CD4-positive, alpha-beta T cell treated with Interleukin-1 beta for 1 hour (primary cell): ENCODE measurements at places on chromosomes 4 and X.
A peak's percentile ranks its signal among the peaks of the same experiment; 100 is the strongest.

DNA sequence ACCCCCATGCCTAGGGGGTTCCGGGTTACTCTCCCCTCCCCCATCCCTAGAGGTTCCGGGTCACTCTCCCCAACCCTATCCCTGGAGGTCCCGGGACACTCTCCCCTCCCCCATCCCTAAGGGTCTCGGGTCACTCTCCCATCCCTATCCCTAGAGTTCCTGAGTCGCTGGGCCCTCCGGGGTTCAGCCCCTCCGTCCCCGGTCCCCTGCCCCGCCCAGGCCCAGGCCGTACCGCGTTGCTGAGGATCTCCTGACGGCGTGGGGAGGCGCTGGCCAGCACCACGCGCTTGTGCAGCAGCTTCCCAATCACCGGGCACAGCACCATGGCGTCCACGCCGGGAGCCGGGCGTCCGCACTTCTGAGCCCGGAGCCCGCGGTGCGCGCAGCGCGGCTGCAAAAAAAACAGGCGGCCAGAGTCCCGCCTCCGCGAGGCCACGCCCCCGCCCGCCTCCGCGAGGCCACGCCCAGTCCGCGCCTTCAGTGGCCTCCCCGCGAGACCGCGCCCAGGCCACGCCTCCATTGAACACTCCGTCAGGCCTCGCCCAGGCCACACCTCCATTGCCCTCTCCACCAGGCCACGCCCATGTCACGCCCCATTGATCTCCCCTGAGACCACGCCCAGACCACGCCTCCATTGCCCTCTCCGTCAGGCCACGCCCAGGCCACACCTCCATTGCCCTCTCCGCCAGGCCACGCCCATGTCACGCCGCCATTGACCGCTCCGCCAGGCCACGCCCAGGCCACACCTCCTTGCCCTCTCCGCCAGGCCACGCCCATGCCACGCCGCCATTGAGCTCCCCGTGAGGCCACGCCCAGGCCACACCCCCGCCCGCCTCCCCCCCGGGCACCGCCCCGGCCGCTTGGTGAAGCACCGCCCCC is at the start of gene ASMTL:
TSS of gene ASMTL (minus strand) at position 394 of the 879 bp plus-strand sequence. CDS start at position 325, 69 bp downstream.
- peak; percentile 98 for DNase-seq

GRCh38 chr4:147732518-147733235 is 789 bp downstream of the ARHGAP10 start:
- DNase-seq: no peak

DNA sequence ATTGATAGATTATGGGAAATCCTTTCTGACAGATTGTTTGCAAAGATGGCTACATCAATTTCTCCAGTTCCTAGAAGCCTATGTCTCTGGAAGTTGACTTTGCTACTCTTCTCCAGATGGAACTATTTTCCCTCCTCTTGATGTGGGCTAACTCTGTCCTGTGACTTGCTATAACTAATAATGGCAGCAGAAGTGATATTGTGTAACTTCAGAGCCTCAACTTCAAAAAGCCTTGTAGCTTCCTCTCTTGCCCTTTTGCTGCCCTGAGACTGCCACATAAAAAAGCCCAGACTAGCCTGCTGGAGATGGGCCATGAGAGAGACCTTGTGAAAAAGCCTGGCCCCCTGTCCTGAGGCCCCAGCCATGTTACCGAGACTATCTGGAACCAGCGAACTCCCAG is 210.7 kb upstream of the SLC7A11 start:
- no peak for DNase-seq

DNA sequence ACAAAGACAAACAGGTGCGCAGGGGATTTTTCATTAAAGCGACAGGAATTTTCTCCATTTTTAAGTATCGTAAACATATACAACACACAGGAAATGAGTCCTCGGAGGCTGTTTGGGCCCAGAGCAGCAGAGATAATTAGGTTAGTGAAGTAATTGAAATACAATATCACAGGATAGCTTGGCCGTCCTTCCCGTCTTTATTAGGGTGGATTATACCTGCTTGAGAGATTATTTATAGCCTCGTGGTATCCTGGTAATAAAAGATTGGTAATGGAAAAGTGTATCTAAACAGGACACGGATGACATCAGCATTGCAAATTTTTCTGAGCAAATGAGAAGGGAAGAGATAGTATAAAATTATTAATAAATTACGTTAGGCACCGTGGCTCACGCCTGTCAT is 68.2 kb downstream of the CRLF2 start:
- no peak for DNase-seq

- no peak for DNase-seq
These were observed 198.0 kb downstream of the GUCY2F start for GRCh38 chrX:109283870-109284269.

GRCh38 chrX:153642051-153642654 is 4.8 kb upstream of the DUSP9 start:
- peak; percentile 1 for DNase-seq

- DNase-seq: no peak
These were observed 26.4 kb downstream of the NIPAL1 start for GRCh38 chr4:48042979-48043461.

- peak; percentile 17 for DNase-seq
These were observed at the start of gene ZCCHC18 for GRCh38 chrX:104112326-104112951. Gene ZCCHC18, plus strand, starts transcription at chrX:104112523. Its CDS starts 1,589 bp downstream, at chrX:104114112.

- DNase-seq: no peak
These were observed 83.7 kb upstream of the F9 start for GRCh38 chrX:139446832-139447231.

- DNase-seq: no peak
These were observed 26.1 kb downstream of the RBM46 start for GRCh38 chr4:154807042-154807630.

DNA sequence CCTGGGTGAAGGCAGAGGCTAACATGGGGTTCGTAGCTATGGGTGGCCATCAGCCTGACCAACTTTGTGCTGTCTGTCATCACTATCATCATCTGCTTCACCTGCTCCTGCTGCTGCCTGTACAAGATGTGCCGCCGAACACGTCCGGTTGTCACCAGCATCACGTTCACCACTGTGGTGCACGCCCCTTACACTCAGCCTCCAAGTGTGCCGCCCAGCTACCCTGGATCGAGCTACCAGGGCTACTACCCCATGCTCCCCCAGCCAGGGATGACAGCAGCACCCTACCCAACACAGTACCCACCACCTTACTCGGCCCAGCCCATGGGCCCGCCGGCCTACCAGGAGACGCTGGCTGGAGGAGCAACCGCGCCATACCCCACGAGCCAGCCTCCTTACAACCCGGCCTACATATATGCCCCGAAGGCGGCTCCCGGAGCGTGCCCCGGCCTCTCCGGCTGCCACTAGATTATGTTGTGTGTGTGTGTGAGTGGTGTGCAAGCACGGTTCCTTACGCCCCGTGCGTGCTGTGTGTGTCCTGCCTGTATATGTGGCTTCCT is 238.1 kb upstream of the ZCCHC13 start:
- DNase-seq: no peak

DNA sequence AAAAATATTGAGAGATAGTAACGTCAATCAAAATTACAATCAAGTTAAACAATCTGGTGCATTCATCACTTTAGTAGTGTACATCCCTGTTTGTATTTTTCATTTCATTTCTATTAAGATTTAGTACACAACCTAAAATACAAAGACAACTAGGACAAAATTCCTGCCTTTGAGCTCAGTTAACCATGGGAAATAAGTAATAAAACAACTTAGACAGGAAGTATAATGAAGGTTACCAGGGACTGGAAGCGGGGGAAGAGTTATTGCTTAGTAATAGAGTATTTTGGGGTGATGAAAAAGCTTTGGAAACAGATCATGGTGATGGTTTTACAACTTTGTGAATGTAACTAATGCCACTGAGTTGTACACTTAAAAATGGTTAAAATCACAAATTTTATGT is 25.6 kb upstream of the ATXN3L start:
- no peak for DNase-seq

GRCh38 chr4:126935801-126936200 is 697.0 kb upstream of the INTU start:
- no peak for DNase-seq

DNA sequence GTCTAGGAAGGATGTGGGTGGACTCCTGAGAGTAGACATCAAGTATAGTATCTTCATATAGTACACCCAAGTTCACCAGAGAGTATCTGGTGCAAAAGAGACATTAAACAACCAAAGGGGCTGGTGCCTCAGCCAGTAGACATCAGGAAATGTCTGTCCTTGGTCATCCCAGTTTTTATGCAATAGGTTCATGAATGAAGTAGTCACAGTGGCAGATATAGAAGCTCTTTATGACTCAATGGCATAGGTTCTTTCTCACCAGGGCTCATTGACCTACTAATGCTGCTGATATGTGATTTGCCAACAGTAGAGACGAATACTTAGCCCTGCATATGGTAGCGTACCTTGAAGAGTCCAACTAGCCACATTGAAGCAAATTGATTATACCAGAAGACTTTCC is 45.0 kb upstream of the CCDC149 start:
- no peak for DNase-seq

- DNase-seq: no peak
These were observed 31.5 kb upstream of the RAPGEF2 start for GRCh38 chr4:159071178-159071968.

DNA sequence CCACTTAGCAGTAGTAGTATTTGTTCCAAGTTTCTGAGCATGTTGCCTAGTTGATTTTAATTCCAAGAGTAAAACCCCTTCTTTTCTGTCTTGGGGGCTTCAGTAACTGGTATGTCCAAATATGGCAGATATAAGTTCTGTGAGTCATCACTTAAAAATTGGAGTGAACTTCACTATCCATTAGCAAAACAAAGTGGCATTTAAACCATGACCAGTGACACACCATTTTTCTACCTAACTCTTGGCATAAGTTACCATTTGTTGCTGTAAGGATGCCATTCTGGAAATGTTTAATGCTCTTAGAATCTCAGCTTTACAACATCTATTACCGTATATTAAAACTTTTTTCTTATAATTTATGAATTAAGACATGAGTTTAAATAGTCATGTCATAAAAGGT is 102.0 kb downstream of the CBR4 start:
- no peak for DNase-seq
